ENCODE measurements at places on chromosomes 11 and 22.
A peak's percentile ranks its signal among the peaks of the same experiment; 100 is the strongest.

DNA sequence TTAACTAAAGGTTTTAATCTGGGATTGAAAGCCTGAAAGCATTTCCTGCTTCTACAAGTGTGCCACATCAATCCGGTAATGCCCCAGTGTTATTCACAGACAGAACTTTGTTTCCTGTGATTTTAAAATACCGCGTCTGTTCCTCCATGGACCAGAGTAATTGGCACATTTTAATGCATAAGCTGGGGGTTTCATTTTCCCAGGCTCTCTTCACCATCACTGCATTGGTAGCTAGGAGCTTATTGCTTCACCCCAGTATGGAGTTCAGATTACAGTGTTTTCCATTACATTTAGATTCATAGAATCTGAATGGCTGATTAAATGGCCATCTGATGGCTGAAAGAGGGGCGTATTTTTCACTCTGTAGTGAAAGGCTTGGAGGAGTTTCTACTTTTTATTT lies 25.7 kb upstream of the CRTAM start:
- DNase-seq = no peak

- no peak for DNase-seq
These were observed 40.2 kb upstream of the MMP12 start for GRCh38 chr11:102915044-102915375.

DNA sequence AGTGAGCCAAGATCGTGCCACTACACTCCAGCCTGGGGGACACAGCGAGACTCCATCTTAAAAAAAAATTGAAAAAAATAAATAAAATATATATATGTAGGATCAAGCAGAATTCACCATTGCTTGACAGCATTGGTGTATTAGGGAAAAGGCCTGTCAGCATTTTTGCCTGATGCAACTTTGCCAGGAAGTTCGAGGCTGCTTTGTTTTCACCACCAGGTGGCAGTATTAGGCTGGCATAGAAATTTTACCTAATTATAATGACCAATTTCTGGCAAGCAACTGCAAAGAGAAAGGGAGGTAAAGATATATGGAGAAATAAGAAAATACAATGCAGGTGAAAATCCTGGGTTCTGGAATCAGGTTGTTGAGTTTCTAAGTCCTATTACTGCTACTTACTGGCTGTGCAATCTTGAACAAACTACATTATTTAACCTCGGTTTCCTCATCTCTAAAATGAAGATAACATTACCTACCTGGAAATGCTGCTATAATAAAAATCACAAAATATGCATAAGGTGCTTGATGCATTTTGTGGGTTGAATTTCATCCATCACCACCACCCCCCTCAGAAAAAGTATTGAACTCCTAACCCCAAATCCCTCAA lies 24.7 kb downstream of the LAYN start:
- peak; percentile 49 for DNase-seq

DNA sequence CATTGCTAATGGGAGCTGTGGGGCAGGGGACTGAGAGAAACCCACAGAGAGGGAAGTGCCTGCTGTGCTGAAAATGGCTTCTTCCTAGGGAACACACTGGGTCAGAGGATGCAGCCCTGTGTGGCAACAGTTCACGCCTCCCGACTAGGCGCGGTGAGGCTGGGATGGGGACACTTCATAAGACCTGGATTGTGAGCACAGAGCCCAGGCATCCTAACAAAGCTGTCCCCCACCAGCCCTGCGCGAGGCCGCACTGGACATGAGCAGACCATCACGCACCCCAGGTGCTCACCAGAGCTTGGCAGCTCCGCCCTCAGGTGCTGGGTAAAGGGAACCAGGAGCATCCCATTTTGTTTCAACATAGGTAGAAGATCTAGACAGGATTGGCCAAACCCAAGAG lies 1.8 kb upstream of the KRTAP5-4 start:
- DNase-seq = no peak

- DNase-seq = no peak
These were observed 154.3 kb downstream of the BUD13 start for GRCh38 chr11:116618461-116618860.

GRCh38 chr22:46788441-46789172 lies 26.2 kb downstream of the TBC1D22A start:
- DNase-seq = no peak

- peak; percentile 56 for DNase-seq
These were observed 58.3 kb downstream of the LDLRAD3 start for GRCh38 chr11:36002196-36002595.

DNA sequence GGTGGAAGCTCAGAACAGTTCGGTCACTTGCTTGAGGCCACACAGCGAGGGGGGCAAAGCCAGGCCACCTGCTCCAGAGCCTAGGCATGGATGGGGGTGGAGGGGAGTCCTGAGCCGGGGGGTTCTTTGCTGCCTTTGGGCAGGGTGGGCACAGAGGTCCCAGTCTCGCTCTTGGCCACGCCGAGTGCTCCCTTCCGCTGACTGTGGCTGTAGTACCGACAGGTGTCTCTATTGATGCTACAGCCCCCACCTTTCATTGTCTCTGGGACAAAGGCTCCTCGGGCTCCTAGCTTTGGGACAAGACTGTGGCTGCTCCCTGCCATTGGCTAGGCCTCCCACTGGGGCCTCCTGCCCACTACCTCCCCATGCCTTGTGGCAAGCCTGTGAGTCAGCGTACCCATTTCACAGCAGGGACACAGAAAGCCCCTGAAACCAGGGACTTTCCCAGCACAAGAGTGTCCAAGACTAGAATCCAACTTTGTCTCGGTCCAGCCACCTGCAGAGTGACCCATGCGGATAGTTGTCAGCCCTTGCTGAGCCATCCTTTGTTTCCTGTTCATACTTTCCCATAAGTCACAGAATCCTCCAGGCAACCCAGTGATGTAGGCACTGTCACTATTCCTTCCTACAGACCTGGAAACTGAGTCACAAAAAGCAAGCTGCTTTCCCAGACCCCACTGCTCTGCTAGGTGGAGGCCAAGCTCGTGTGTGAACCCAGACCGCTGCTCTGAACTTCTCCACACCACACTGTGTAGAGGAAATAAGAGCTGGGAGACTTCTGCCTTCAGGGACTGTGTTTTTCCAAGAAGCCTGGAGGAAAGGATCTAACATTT lies 17.2 kb downstream of the MYEOV start:
- no peak for DNase-seq

DNA sequence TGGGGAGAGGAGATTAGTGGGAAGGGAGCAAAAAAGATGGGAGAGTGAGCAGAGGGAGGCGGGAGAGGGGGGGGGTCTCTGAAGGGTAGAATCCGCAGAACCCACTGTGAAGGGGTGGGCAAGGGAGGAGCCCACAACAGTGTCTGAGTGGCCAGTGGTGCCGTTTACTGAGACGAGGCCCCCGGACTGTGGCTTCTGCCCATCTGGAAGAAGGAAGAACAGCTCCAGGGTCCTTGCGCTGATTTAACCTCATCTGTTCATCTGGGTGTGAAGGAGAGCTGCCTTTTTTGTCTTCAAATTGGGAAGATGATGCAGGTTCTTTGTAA lies 45.7 kb upstream of the ANO1 start:
- DNase-seq = no peak

- no peak for DNase-seq
These were observed 12.1 kb downstream of the PPM1F start for GRCh38 chr22:21940521-21940920.

GRCh38 chr11:62794201-62794775 lies 2.5 kb upstream of the TMEM223 start:
- no peak for DNase-seq

GRCh38 chr11:67178421-67178820 lies 59.4 kb downstream of the KDM2A start:
- no peak for DNase-seq

DNA sequence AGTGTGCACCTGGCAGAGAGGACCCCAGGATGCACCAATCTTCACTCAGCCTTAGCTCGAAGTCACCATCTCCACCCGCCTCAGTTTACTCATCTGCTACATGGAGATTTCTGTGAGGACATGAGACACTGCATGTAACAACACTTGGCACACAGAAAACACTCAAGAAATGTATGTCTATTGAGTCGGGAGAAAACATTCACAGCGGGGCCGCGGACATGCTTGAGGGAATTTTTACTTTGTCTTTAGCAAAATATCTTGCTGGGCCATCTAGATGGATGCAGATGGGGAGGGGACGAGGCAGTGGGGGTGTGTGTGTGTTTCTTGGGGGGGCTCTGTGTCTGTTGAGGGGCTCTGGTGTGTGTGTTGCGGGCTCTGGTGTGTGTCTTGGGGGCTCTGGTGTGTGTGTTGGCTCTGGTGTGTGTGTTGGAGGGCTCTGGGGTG lies 28.4 kb upstream of the RFPL3 start:
- DNase-seq = no peak

DNA sequence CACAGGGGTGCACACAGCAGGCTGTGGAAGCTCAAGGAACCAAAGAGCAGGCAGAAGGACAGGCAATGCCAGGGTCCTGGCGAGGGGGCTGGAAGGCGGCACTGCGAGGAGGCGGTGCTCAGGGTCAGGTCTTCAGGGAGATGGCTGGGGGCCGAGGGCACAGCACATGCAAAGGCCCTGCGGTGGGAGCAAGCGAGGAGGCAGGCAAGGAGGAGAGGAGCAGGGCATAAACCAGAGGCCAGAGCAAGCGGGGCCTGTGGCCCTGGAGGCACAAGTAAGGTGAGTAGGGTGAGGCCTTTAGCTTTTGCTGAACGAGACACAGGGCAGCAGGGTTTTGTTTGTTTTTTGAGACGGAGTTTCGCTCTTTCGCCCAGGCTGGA lies 126.9 kb downstream of the ARHGAP8 start:
- no peak for DNase-seq

DNA sequence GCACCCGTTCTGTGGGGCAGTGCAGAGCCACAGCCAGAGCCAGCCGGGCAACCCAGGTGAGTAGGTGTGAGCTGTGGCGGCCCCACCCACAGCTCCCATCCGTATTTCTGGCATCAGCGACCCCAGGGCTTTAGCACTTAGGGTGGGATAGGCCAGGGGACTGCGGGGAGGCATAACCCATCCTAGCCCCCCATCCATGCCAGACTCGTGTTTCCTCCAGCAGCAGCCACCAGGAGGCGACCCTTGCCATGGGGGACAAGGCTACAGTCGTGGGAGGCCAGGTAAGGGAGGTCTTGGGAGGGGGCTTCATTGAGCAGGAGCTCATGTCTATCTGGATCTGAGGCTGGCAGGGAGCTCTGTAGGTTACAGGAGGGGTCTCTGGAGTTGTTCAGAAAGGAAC lies 873 bp downstream of the OTOG start:
- no peak for DNase-seq

GRCh38 chr11:10607462-10608132 lies 39.1 kb upstream of the LYVE1 start:
- DNase-seq = no peak

GRCh38 chr11:61999141-61999975 lies 31.9 kb upstream of the FTH1 start:
- DNase-seq = no peak

DNA sequence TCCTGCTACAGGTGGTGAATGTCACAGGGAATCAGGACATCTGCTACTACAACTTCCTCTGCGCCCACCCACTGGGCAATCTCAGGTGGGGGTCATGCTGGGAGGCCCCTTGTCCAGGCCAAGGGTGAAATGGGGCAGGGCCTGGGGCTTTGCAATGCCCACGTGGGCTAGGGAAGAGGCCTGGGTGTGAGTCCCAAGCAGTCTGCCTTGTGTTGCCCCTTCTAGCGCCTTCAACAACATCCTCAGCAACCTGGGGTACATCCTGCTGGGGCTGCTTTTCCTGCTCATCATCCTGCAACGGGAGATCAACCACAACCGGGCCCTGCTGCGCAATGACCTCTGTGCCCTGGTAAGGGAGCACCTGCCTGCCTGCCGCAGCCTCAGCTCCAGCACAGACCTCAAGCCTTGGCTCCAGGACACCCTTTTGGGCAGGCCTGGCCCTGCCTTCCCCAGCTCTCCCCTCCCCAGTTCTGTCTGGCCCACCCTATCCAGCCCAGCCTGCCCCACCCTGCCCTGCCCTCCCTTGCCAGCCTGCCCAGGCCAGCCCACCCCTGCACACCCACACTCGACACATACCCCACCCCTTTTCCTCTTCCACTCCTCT lies 9.1 kb upstream of the TAGLN start:
- DNase-seq = no peak

- no peak for DNase-seq
These were observed 1.9 kb downstream of the PATZ1 start for GRCh38 chr22:31344256-31344577.

- DNase-seq = peak; percentile 14
These were observed 545 bp upstream of the ZDHHC13 start for GRCh38 chr11:19116276-19116970.

DNA sequence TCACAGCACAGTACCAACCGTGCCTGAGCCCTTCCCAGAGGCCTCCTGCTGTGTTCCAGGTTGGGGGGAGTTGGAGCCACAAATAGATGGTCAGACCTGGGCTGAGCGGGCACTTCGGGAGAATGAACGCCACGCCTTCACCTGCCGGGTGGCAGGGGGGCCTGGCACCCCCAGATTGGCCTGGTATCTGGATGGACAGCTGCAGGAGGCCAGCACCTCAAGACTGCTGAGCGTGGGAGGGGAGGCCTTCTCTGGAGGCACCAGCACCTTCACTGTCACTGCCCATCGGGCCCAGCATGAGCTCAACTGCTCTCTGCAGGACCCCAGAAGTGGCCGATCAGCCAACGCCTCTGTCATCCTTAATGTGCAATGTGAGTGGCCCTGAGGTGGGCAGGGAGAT lies 1.1 kb downstream of the TMEM25 start:
- no peak for DNase-seq

DNA sequence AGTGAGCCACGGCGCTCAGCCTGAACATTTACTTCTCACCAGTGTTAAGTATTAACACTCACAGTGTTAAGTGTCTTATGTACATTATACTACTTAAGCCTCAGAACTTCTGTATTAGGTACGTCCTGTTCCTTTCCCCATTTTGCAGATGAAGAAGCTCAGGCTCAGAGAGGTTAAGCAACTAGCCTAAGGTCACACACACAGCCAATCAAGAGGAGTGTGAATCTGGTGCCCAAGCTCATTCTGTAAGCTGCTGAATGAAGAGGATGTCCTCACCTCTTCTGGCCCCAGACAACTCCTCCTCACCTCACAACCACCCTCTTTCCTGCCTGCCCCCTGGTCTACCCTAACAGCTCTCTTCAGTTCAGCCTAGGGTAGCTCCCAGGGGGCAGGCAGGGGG lies 29.9 kb downstream of the CREB3L1 start:
- no peak for DNase-seq

DNA sequence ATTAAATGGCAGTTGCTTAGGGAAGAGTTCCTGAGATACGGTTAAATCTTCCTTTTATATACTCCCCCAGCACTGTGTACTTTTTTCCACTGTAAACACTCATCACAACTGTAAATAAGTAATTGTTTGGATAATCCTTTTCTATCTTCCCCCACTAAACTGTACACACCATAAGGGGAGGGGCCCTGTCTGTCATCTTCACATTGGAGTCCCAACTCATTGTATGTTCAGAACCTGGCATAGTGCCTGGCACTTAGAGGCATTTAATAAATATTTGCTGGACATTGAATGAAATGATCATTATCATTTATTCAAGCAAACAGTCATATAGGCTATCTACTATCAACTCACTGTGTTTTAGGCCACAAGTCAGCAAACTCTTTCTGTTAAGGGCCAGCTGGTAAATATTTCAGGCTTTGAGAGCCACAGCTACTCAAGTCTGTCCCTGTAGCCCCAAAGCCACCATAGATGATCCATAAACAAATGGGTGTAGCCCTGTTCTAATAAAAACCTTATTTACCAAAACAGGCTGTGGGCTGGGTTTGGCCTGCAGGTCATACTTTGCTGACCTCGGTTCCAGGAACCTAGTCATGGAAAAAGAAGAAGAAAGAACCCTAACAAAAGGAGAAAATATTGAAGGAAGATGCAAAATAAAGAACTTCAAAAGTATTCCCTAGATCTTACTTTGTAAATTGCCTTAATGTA lies 70.0 kb downstream of the AMOTL1 start:
- DNase-seq = no peak

- DNase-seq = peak; percentile 77
These were observed 90.0 kb downstream of the MICAL2 start for GRCh38 chr11:12200279-12200990.

- no peak for DNase-seq
These were observed 144.8 kb downstream of the FEZ1 start for GRCh38 chr11:125351033-125351867.

Measured in NCI-H146 (cell line).